ENCODE measurements at places on chromosomes 6 and 20.

DNA sequence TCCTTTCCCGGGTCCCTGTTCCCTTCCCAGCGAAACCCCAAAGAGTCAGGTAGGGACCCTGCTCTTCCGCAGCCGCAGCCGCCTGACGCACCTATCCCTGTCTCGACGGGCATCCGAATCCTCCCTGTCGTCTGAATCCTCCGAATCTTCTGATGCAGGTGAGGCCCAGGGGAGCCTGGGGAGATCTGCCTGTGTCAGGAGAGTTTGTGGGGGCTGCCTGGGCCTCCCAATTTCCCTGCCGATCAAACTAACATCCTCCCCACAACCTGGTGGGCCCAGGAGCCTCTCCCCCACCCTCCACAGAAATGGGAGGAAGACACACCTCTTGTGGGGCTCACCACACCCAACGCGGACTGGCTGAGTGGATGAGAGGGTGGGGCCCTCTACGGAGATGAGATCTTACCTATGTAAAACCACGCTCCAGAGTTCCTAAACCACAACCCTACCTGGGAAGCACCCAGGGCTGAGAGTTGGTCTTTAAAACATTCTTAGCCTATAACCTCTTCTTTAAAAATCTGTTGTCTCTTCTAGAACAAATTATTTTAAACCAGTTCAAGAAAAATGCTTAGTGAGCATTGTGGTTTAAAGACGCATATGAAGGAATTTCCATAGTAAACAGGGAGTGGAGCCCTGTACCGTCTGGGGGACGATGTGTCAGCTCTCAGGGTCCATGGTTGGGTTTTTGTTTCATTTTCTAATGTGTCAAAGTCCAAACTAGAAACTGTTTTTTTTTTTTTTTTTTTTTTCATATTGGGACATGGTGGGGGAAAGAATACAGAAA, 1.7 kb downstream of the CDC25B start:
- DNase-seq, result peak; percentile 19

- DNase-seq, result no peak
Measured at GRCh38 chr6:157263881-157264397, 59.4 kb downstream of the TMEM242 start.

- DNase-seq, result no peak
Measured at GRCh38 chr20:51128198-51128597, 105.3 kb upstream of the KCNG1 start.

DNA sequence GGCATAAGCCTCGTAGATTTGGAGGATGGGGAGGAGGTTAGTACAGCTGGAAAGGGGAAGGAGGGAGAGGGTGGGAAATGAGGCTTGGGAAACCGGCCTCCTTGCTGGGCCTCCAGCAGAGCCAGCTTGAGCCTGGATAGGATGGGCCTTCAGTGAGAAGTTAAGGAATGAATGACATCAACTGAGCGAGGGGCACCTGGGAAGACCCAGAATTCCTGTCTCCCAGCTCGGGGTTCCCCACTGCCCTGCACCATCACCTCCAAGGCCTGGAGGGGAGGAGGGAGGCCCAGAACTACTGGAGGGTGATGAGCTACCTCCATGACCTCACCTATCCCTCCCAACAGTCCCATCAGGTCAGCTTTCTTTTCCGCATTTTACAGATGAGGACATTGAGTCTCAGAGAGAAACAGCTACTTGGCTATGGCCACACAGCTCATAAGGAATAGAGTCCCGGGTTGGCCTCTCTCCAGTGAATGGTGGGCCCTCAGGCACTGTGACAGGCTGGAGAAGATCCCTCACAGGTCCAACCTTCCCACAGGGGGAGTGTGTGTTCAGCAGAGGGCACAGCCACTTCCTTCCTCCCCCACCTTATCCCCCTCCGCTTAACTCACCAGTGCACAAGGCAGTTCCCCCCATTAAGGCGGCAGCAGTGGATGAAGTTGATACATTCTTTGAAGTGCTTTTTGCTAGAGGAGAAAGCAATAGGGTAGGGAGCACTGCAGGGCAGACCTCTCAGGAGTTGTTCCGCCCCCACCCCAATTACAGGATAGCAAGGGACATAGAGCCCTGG, 6.8 kb downstream of the DUSP15 start:
- no peak for DNase-seq

GRCh38 chr20:25318471-25319240, 70.8 kb downstream of the PYGB start:
- DNase-seq, result no peak
